ENCODE measurements at places on chromosomes 7 and 10. TPM values are rescaled to one million over a fixed set of nuclear protein-coding genes. Genes with fewer than 3 reads are reported as not detected.

DNA sequence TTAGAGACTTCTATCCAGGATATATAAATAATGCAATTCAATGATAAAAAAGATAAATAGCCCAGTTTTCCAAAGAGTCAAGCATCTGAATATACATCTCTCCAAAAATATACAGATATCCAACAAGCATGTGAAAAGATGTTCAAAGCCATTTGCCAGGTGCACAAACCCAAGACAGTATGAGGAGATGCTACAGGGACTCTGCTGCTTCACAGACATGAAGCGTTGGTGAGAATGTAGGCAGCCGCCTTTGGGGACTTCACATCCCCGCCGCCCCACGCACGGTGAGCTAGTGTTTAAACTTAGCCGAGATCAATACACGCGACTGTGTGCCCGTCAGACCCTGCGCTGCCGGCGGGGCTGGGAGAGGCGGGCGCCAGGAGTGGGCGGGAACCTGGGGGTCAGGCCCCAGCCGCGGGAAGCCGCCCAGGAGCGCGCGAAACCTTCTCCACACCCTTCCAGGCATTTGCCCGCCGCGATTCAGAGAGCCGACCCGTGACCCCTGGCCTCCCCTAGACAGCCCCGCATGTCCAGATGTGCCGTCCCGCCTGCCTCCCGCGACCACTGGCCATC lies 927 bp upstream of the ALOX5 start:
- peak overlapping the region; percentile 94 for H3K4me3 ChIP-seq
- peak; percentile 49 for DNase-seq
- peak overlapping the region; percentile 92 for H3K27ac ChIP-seq
- H3K4me1 ChIP-seq, result peaks cover 88% of the 10 kb centered on the region

DNA sequence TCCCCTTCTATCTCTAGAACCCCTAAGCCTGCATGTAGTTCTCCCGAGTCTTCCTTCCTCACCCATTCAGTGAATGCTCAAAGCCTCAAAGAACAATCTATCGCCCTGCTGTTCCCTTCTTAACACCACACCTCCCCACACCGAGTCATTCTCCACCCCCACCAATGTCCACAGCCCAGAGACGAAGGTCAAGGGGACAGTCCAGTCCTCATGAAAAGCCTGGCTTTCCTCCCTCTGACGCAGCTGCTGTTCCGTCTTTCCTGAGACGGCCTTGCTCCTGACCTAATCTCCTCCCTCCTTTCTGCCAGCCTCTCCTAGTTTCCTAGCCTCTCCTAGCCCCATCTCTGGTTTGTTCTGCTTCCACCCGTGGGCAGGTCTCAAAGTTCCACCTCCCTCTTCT lies 9.2 kb downstream of the MOSPD3 start:
- no peak for DNase-seq
- H3K4me3 ChIP-seq, result no peak overlapping the region
- no peaks in the 10 kb centered on the region for H3K36me3 ChIP-seq
- H3K27me3 ChIP-seq, result no peaks in the 10 kb centered on the region
- no peak overlapping the region for H3K27ac ChIP-seq
- H3K4me1 ChIP-seq, result peaks cover 9% of the 10 kb centered on the region

- H3K27me3 ChIP-seq, result no peaks in the 10 kb centered on the region
- H3K4me3 ChIP-seq, result no peak overlapping the region
Observed at GRCh38 chr7:4132221-4132620, 549.9 kb upstream of the FOXK1 start.

DNA sequence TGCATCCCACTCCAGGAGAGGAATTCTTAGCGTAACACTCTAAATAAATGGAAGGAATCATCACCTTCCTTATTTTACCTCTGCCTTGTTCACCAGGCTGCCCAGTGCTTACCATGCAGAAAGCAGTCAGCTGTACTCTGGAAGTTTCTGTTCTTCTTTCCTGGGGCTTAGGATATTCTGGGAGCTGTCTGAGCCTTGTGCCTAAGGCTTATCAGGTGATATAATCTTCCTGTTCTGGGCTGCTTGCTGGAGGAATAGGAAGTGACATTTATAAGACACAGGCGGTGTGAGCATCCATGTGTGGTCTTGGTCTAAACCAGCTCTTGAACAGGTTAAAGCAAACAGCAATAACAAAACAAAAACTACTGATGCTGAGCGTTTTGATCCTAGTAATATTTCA lies 13.5 kb downstream of the KCTD7 start:
- H3K4me3 ChIP-seq, result no peak overlapping the region
- DNase-seq, result no peak
- H3K36me3 ChIP-seq, result peaks cover 74% of the 10 kb centered on the region
- peak overlapping the region; percentile 6 for H3K27ac ChIP-seq

GRCh38 chr7:109003742-109004141 lies 434.1 kb downstream of the DNAJB9 start:
- no peak overlapping the region for H3K27ac ChIP-seq
- no peaks in the 10 kb centered on the region for H3K27me3 ChIP-seq
- no peak overlapping the region for H3K4me3 ChIP-seq
- H3K4me1 ChIP-seq, result no peaks in the 10 kb centered on the region
- DNase-seq, result no peak

DNA sequence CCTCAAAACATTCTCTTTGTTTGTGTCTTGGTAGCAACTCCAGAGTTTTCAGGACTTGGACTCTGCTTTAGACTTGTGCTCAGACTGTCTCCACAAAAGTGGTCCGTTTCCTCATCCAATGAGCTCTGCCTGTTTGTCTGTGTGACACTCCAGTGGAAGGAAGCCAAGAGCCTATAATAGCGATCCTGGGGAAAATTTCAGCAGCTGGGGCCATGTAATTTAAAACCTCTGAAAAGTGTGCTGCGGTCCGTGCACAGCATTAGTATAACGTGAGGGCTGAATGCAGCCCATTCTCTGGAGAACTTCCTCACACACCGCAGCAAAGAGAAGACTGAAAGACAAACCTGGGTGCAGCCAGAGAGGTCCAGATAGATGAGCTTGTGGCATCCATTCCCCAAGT lies at the start of gene LRRC17:
LRRC17 (plus strand) TSS at position 259 of the 400 bp plus-strand sequence. CDS start 20,914 bp downstream, outside the sequence.
- no peak within 1 kb of the TSS for H3K4me3 ChIP-seq
- no peaks in the 10 kb centered on the region for H3K27me3 ChIP-seq
- H3K27ac ChIP-seq, result no peak within 1 kb of the TSS

DNA sequence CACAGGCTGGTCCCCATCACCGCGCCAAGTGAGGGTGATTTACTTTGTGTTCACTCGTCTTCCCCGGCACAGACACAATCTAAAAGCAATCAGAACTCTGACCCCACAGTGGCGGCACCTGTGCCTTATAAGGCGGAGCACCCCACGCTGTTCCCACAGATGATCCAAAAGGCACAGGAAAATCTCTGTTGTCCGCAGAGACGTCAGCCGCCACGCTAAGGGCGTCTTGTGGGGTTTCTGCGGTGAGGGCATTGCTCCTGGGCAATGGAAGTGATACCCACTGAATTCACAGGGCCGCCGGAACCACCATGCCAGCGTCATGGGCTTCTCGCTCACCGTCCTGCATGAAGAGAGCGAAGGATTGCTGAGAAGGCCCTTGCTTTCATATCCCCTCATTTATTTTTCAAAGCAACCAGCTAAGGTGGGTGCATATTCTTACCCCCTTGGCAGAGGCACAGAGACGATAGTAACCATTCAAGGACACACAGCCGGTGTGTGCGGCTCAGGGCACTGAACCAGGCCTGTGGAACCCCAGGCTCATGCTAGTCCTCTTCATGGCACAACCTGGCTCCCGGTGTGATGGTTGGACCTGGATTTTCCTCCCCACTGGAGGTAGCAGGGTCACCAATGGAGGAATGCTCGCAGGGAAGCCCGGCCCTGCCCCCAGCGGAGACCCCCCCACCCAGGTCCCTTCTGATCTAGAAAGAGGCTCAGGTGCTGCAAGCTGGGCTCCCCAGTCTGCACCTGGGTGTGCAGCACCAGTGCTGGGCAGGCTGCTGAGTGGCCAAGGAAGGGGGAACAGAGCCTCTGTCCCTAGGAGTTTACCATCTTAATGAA lies 279.0 kb downstream of the TCERG1L start:
- H3K4me3 ChIP-seq, result no peak overlapping the region
- no peak for DNase-seq
- no peaks in the 10 kb centered on the region for H3K4me1 ChIP-seq
- no peak overlapping the region for H3K27ac ChIP-seq
- no peaks in the 10 kb centered on the region for H3K36me3 ChIP-seq

DNA sequence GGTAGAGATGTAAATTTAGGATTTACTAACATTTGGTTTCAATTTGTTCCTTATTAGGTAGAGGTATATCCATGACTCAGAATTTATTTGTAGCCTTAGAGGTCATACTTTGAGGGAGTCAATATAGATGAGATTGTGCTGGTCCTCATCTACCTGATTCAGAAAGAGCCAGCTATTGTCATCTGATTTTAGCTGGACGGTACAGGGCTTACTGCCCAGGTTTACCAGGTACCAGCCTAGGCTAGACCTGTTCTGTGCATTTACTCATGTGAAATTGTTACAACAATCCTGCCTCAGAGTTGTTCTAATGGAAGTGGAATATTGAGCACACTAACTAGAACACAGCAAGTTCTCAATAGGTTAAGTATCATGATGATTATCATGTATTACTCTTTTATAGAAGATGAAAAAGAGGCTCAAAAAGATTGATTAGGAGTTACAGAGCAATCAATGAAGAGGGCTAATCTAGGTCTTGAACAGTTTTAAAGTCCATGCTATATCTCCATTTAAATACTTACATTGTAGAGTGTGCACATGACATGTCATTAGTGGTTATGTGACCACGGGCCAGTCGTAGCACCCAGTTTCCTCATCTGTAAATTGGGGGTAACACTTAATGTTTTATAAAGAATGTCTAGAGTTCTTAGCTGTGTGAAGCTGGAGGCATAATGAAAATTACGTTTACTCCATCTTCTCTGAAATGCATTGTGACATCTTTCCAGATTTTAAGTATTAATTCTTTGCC lies 42.1 kb downstream of the TRIM24 start:
- H3K27ac ChIP-seq, result no peak overlapping the region
- H3K4me1 ChIP-seq, result peaks cover 20% of the 10 kb centered on the region
- no peaks in the 10 kb centered on the region for H3K27me3 ChIP-seq
- no peak overlapping the region for H3K4me3 ChIP-seq
- peaks cover 38% of the 10 kb centered on the region for H3K36me3 ChIP-seq
- DNase-seq, result no peak

- H3K36me3 ChIP-seq, result peaks cover 3% of the 10 kb centered on the region
- H3K27me3 ChIP-seq, result no peaks in the 10 kb centered on the region
- H3K4me1 ChIP-seq, result peaks cover 51% of the 10 kb centered on the region
- H3K4me3 ChIP-seq, result peak overlapping the region; percentile 85
- peak overlapping the region; percentile 71 for H3K27ac ChIP-seq
Observed at GRCh38 chr10:103692436-103692951, 162.9 kb downstream of the SH3PXD2A start.

DNA sequence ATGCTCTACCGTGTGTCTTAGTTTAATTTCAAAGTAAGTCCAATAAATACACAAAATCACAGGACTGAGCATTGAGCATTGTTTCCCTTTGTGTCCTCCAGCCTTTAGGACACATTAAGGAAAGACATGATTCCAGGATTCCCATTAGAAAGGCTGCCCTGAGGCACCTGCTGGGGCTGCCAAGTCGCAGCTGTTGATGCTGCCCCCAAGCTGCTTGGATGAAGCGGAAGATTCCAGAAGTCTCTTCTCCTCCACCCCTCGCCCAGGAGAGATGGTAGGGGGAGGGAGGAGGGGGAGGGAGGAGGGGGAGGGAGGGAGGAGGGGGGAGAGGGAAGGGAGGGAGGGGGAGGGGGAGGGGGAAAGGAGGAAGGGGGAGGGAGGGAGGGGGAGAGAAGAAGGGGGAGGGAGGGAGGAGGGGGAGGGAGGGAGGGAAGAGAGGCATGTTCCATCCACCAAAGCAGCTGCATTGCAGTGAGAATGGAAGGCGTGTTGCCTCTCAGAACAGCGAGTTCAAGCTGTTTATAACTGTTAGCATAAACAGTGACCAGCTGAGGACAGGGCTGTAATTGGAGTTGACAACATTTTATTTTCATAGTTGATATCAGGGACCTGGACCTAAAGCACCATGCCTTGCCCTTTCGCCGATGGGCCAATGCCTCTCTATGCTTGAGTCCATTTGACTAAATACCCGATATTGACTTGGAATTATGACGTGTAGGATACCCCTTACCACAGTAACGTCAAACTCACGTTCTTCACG lies 67.3 kb downstream of the DIP2C start:
- H3K27me3 ChIP-seq, result peaks cover 44% of the 10 kb centered on the region
- no peaks in the 10 kb centered on the region for H3K36me3 ChIP-seq
- H3K27ac ChIP-seq, result no peak overlapping the region
- no peak overlapping the region for H3K4me3 ChIP-seq
- no peak for DNase-seq

GRCh38 chr7:36278620-36279172 lies 111.0 kb upstream of the ANLN start:
- no peak overlapping the region for H3K4me3 ChIP-seq
- H3K4me1 ChIP-seq, result peaks cover 13% of the 10 kb centered on the region
- peaks cover 14% of the 10 kb centered on the region for H3K27me3 ChIP-seq
- H3K36me3 ChIP-seq, result no peaks in the 10 kb centered on the region

- no peak overlapping the region for H3K4me3 ChIP-seq
- no peaks in the 10 kb centered on the region for H3K4me1 ChIP-seq
- H3K36me3 ChIP-seq, result no peaks in the 10 kb centered on the region
- no peaks in the 10 kb centered on the region for H3K27me3 ChIP-seq
Observed at GRCh38 chr10:43867113-43867512, 218.4 kb upstream of the ZNF32 start.

- H3K4me3 ChIP-seq, result peak overlapping the region; percentile 40
- no peaks in the 10 kb centered on the region for H3K36me3 ChIP-seq
- H3K27me3 ChIP-seq, result peaks cover 39% of the 10 kb centered on the region
- H3K4me1 ChIP-seq, result peaks cover 9% of the 10 kb centered on the region
- H3K27ac ChIP-seq, result no peak overlapping the region
- no peak for DNase-seq
Observed at GRCh38 chr10:70673043-70673928, 980 bp downstream of the ADAMTS14 start.

DNA sequence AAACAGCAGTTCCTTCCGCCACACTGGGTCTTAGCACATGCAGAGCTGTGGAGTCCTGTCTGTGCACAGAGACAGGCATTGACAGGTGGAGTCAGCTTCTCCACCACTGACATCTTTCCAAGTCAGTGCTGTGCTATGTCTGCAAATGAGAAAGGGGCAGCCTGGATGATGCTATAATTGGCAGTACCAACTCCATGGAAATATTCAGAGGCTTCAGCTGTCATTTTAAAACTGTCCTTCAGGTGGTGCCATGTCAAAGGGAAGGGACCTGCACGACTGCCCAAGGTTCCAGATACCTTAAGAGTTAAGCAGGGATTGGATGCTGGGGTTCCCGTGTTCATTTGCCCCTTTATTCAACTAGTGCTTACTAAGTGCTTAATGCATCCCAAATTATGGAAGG lies 258.0 kb upstream of the PRKCQ start:
- no peaks in the 10 kb centered on the region for H3K36me3 ChIP-seq
- no peak for DNase-seq
- peaks cover 9% of the 10 kb centered on the region for H3K27me3 ChIP-seq
- H3K4me1 ChIP-seq, result no peaks in the 10 kb centered on the region
- no peak overlapping the region for H3K27ac ChIP-seq
- no peak overlapping the region for H3K4me3 ChIP-seq

GRCh38 chr7:128869138-128869943 lies 6.7 kb downstream of the ATP6V1F start:
- peaks cover 27% of the 10 kb centered on the region for H3K36me3 ChIP-seq
- no peak overlapping the region for H3K27ac ChIP-seq
- H3K27me3 ChIP-seq, result peaks cover 8% of the 10 kb centered on the region

Gene SP8
- total RNA-seq, result not detected

Gene GHRHR
- total RNA-seq, result not detected

Gene MNX1
- not detected for total RNA-seq

Gene DLG5
- total RNA-seq, result 1.1 TPM

Gene UCMA
- total RNA-seq, result not detected

Gene CHN2
- 1.1 TPM for total RNA-seq

Gene NAT16
- not detected for total RNA-seq

Gene PPP1R17
- total RNA-seq, result not detected

Gene TACR2
- total RNA-seq, result not detected

Gene THSD7A
- not detected for total RNA-seq

Gene ITPRIP
- total RNA-seq, result 26.1 TPM

Gene LIPN
- 0.27 TPM for total RNA-seq

Gene FAM25A
- not detected for total RNA-seq

Data from activated B cell treated with CpG ODN at 0.5 μM for 24 hours (primary cell).